Activated naive CD8-positive, alpha-beta T cell treated with anti-CD3 and anti-CD28 coated beads for 36 hours (primary cell): ENCODE measurements at places on chromosomes 1 and 21.

DNA sequence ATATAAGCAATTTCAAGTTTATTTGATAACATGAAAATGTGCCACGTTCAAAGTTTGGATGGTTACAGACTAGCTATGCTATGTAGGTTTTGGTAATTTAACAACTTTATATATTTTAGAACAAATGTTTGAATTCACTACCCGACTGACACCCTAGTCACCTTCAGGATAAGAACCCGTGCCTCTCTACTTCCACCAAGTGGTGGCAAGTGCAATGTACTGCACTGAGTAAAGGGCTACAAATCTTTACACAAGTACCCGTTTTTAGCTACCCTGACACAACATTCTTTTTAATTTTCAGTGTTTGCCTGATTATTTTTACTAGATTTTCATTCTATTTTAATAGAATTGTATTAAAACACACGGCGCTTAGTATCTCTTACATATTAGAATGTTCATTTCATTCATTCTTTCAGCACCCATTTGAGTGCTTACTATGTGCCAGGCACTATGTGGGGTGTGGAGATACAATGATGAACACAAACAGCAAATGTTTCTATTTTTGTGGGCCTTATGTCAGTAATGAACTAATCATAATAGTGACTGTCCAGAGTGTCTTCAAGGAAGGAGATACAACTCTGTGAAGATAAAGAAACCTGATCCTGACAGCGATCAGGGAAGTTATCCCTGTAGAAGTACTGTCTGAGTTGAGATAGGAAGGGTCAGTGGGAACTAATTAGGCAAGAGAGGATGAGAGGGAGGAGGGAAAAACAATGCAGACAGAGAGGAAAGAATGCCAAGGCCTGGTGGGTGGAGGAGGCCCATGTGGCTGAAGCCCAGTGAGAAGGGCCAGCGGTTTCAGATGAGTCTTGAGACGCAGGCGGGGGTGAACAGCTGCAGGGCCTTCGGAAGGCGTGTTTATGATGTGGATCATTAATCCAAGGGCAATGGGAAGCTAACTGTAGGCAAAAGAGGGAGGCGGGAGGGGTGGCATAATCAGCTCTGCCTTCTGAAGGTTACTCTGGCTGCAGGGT lies 3.8 kb downstream of the LCA5L start:
- peak; percentile 23 for DNase-seq

DNA sequence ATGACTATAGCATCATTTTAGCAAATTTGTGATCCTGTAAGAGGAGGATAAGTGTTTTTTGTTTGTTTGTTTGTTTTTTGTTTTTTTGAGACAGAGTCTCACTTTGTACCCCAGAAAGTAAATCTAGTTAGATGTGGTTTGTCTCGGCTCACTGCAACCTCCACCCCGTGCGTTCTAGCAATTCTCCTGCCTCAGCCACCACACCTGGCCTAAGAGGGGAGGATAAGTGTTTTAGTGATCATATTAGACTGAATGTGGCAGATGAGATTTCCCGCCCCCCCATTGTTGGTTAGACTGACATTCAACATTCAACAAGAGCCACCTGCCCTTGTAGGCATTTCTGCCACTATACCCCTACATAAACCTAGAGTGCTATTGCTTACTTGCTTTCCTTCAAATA lies 98.5 kb downstream of the OSBPL9 start:
- DNase-seq = no peak

GRCh38 chr1:82991569-82991968 lies 1007.4 kb downstream of the TTLL7 start:
- no peak for DNase-seq

- no peak for DNase-seq
Measured at GRCh38 chr1:173889885-173890284, 21.7 kb downstream of the ZBTB37 start.

DNA sequence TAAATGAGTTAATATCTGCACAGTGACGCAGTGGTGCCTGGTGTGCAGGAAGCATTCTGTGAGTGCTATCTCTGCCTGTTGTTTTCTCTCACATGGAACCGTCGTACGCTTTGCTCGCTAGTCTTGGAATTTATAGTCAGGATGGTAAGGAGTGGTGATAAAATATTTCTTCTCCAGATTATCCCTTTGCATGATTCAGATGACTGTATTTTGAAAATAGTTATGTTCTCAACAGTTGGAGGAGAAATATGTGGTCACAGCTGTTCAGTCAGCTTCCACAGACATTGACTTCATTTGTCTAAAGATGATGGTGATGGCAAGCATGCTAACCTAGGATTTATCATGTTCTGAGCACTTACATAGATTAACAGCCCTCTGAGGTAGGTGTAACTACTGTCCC lies 41.3 kb upstream of the VAMP3 start:
- no peak for DNase-seq

DNA sequence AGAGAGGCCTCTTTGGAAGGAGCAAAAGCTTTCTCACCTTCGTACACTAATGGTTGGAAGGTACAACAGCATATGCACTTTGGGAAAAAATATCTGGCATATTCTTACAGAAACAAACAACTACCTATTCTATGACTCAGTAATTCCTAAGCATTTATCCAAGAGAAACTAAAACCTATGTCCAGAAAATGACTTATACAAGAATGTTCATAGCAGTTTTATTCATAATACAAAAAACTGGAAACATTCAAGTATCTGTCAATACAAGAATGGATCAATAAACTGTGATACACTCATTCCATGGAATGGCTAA lies 8.2 kb downstream of the NBPF1 start:
- no peak for DNase-seq

DNA sequence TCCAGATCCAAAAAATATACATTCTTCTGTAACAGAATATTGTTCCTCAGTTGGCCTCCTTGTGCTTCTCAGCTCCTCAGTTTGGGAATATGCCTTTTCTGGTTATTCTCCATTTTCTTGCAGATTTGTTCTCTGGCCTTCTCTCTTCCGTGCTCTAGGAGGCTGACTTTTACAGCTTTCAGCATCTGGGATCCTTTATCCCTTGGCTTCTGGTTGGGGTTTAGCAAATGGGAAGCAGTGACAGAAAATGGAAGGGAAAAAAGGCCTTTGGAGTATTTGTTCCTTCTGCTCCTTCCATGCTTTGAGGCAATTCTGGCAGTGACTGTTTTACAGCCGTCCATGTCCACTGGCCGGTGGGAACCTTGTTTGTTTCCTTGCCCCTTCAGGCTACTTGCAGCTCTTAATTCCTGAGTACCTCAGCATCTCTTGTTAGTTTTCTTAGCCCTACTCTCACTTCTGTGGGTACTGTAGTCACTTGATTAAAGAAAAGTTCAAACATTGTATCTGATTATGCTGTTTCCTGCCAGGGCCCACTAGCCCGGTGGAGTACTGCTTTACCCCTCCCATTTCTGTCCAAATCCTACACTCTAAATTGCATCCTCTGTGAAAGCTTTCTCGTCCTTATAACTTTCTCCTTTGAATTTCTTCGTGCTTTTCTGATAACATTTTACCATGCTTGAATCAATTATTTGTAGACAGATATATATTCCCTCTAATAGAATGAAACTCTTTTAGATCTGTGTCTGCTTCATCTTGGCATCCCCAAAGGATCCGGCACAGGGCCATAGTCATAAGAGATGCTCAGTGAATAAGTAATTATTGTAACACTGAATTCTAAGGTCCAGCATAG lies 118.2 kb downstream of the OSBPL9 start:
- DNase-seq = no peak

- DNase-seq = no peak
Measured at GRCh38 chr1:119371815-119372214, 3.2 kb downstream of the HAO2 start.

- no peak for DNase-seq
Measured at GRCh38 chr1:91900562-91900961, 14.6 kb upstream of the TGFBR3 start.

- DNase-seq = no peak
Measured at GRCh38 chr1:33379631-33380354, 51.1 kb downstream of the PHC2 start.

GRCh38 chr1:39104158-39105060 lies 78.3 kb downstream of the NDUFS5 start:
- DNase-seq = no peak
